ENCODE measurements at places on chromosomes 2 and 18. TPM values are rescaled to one million over a fixed set of nuclear protein-coding genes. Genes with fewer than 3 reads are reported as not detected.

KIAA2012 gene
- not detected for total RNA-seq

MYO5B gene
- 0.39 TPM for total RNA-seq

GPR155 gene
- total RNA-seq = 12.6 TPM

C1QL2 gene
- total RNA-seq = not detected

- no peak overlapping the region for H3K4me3 ChIP-seq
- no peak overlapping the region for H3K27ac ChIP-seq
- peaks cover 22% of the 10 kb centered on the region for H3K27me3 ChIP-seq
- no peak for DNase-seq
Measured at GRCh38 chr2:158743879-158744278, 51.2 kb upstream of the DAPL1 start.

Measured in activated T-cell treated with anti-CD3 and anti-CD28 coated beads, Interleukin-2, amount 50 U/mL, for 72 hours (primary cell).